Melanocyte of skin (primary cell): ENCODE measurements at places on chromosomes 5 and 9. TPM values are rescaled to one million over a fixed set of nuclear protein-coding genes. Genes with fewer than 3 reads are reported as not detected.

PCDHA12 gene
- not detected in 2 replicates for total RNA-seq

ACOT12 gene
- 0.31 and 1.00 TPM in 2 replicates for total RNA-seq

EFNA5 gene
- total RNA-seq, result 3.1 and 6.5 TPM in 2 replicates

SLC35D2 gene
- 34.8 and 45.4 TPM in 2 replicates for total RNA-seq

LURAP1L gene
- 1.5 and 5.9 TPM in 2 replicates for total RNA-seq

ALDH7A1 gene
- total RNA-seq, result 23.7 and 37.8 TPM in 2 replicates

MCIDAS gene
- 0.73 and 1.0 TPM in 2 replicates for total RNA-seq

DDX4 gene
- under 0.01 TPM in 1 of 2 replicates, not detected in the other for total RNA-seq

ERCC6L2 gene
- total RNA-seq, result 63.3 and 84.2 TPM in 2 replicates

PRLR gene
- total RNA-seq, result under 0.01 TPM in 2 replicates

CSF2 gene
- total RNA-seq, result not detected in 2 replicates

ATOX1 gene
- total RNA-seq, result 362 and 463 TPM in 2 replicates

FGF1 gene
- total RNA-seq, result 0.34 and 5.8 TPM in 2 replicates

ZNF454 gene
- 0.33 TPM in 1 of 2 replicates, not detected in the other for total RNA-seq

C9orf40 gene
- 5.5 and 6.5 TPM in 2 replicates for total RNA-seq

CDKN2B-AS1 gene
- total RNA-seq, result 3.8 and 5.8 TPM in 2 replicates

PAEP gene
- 11.0 and 12.4 TPM in 2 replicates for total RNA-seq

IL13 gene
- total RNA-seq, result 0.36 TPM in 1 of 2 replicates, not detected in the other
